ENCODE measurements at places on chromosomes 7 and 10. TPM values are rescaled to one million over a fixed set of nuclear protein-coding genes. Genes with fewer than 3 reads are reported as not detected.

DNA sequence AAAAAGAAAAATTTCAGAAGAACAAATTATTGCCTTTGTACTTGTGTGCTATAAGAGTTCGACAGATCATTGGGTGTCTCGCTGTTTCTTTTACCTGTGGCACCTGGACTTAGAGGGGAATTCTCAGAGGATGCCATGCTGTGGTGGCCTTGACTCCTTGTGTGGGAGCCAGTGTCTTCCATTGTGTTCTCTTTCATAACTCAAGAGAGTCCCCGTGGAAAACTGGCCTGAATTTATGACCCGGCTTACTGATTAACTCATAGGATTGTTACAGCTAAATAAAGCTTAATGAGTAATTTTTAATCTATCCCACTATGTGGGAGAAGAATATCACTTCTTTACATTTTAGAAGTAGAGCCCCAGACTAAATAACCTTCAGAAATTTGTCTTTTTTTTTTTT, 54.5 kb downstream of the UBE3C start:
- no peak overlapping the region for H3K27ac ChIP-seq
- no peak for DNase-seq
- no peaks in the 10 kb centered on the region for H3K4me1 ChIP-seq
- H3K36me3 ChIP-seq = peaks cover 7% of the 10 kb centered on the region
- no peaks in the 10 kb centered on the region for H3K27me3 ChIP-seq

DNA sequence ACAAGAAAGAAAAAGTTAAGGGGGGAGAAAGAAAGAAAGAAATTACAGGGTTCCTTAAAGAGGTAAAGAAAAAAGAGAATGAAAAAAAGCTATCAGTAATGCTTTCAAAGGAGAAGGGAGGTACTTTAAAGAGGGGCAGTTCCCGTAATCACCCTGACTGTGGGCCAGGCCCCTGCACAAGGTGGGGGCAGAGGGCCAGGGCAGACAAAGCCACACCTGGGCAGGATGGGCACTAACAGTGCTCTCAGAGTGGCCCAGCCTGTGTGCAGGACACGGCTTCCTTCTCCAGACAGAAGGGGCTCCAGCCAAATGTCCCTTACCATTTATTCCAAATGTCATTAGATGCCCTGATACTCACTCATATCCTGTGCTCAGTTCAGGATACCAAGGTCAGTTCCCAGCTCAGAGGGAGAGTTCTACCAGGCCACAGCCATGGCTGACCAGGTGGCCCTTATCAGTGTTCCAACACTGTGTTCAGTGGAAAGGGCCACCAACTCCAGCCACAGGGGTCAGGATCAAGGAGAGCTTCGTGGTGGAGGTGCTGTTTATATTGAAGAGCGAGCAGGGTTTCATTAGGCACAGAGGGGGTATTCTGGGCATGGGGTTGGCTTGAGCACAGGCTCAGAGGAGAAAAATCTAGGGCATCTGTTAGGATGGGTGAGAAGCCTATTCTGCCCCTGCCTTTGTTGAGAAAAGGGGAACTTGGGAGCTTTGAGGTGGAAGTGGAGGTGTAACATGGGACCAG, 29.9 kb downstream of the DPCD start:
- H3K4me3 ChIP-seq = no peak overlapping the region
- peaks cover 61% of the 10 kb centered on the region for H3K4me1 ChIP-seq
- H3K36me3 ChIP-seq = no peaks in the 10 kb centered on the region
- H3K27me3 ChIP-seq = no peaks in the 10 kb centered on the region
- no peak overlapping the region for H3K27ac ChIP-seq

GRCh38 chr7:151683615-151684407, 164.1 kb upstream of the RHEB start:
- H3K27ac ChIP-seq = no peak overlapping the region
- H3K27me3 ChIP-seq = no peaks in the 10 kb centered on the region
- H3K36me3 ChIP-seq = no peaks in the 10 kb centered on the region
- DNase-seq = no peak
- H3K4me3 ChIP-seq = no peak overlapping the region
- no peaks in the 10 kb centered on the region for H3K4me1 ChIP-seq

GRCh38 chr7:141559961-141560360, 8.8 kb downstream of the AGK start:
- H3K4me1 ChIP-seq = no peaks in the 10 kb centered on the region
- no peaks in the 10 kb centered on the region for H3K27me3 ChIP-seq
- peaks cover 19% of the 10 kb centered on the region for H3K36me3 ChIP-seq
- H3K4me3 ChIP-seq = no peak overlapping the region
- no peak for DNase-seq
- H3K27ac ChIP-seq = no peak overlapping the region

NUTM2A gene
- 0.69 TPM for total RNA-seq

MKX gene
- not detected for total RNA-seq

NPY gene
- total RNA-seq = not detected

PPP1R3C gene
- 6.4 TPM for total RNA-seq

PRR15 gene
- 0.77 TPM for total RNA-seq
